SHP77 treated with DMSO at 0.1 percent for 48 hours (cell line): ENCODE measurements at places on chromosomes 2 and 18.

DNA sequence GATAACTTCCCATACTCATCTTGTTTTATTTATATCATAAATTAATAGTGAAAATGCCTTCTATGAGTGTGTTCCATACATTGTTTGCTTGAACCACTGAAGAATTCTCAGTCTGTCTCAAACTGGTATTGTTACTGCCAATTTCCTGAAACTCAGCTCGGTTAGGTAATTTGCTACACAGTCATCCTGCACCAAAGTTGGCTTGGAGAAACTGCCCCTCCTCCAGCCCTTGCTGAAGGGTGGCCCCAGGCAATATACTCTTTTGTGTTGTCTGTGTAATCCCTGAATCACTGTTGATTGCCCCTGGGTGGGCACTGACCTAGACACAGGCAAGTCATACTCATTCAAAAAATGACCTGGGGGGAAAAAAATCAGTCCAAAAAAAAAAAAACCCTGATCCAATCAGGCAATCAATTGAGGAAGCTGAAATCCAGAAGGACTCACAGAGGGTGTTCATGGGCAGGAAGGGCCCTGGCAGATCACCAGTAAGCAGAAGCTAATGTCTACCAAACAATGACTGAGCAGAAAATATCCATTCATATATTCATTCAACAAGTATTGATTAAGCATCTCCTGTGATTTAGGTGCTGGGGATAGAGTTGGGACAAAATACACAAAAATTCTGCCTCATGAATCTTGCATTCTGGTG, 3.8 kb upstream of the SESTD1 start:
- no peak for DNase-seq

DNA sequence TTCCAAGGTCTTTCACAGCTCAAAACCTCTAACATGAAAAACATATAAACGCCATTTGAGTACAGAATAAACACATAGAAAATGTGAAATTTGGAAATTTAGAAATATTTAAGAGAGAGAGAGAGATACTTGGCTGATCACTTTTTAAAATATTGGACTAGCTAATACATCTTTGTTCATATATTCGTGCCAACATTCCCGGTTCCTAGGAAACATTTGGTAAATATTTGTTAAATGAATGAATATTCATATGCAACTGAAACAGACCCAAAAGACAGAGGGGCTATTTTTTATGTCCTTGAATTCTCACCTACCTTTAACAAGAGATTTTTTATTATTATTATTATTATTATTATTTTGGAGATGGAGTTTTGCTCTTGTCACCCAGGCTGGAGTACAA, 8.3 kb upstream of the COLEC12 start:
- no peak for DNase-seq

DNA sequence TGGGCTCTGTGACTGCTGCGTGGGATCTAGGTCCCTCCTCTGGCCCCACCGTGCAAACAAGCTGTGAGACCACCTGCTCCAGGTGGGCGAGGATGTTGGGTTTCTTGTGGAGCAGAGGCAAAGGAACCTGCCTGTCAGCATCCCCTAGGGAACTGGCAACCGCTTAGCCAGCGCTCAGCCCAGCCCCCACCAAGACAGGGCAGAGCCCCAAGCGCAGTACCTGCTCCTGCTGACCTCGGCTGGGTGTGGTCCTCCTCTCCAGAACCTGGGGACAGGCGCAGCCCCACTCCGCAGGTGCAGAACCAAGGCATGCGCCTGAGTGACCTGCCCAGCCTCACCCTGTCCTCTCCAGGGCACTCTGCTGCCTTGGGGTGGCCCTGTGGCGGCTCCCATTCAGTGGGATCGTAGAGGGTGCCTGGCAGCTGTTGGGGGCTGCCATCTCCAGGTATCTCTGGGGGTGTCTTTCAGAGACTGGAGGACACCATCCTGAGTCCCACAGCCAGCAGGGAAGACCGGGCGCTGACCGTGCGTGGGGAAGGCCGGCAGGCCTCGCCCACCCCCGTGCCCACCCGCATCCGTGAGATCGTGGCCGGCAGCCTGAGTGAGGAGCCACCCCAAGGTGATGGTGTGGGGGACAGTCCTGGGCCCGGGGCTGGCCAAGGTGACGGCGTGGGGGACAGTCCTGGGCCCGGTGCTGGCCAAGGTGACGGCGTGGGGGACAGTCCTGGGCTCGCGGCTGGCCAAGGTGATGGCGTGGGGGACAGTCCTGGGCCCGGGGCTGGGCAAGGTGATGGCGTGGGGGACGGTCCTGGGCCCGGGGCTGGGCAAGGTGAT, 12.3 kb downstream of the CROCC2 start:
- no peak for DNase-seq

DNA sequence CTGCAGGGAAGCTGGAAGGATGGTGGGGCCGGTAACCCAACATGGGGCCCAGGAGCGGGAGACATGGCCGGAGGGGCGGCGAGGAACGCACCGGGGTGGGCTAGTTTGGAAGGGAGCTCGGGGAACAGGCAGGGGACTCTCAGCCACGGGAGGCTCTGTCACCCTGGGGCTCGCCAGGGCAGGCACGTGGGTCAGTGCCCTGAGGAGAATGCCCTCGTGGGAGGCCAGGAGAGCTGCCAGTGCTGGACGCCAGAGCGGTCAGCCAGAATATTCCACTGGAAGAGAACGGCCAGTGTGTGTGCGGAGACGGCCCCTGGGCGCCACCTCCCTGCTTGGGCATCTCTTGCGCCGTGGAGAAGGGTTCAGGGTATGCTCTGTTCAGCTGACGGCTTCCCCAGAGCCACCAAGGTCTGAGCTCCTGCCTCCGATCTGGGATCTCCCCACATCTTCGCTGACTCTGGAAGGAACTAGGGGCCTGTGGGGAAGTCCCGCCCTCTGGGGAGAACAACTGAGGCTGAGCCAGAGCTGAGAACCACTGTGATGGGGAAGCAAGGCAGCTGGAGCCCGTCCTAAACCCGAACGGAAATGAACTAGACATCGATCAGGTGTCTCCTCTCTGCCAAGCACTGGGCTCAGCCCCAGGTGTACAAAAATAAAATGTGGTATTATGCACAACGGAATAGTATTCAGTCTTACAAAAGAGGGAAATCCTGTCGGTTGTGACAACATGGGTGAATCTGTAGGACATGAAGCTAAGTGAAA, 49.3 kb downstream of the TNP1 start:
- no peak for DNase-seq
